ENCODE measurements at places on chromosomes 3 and 15.

DNA sequence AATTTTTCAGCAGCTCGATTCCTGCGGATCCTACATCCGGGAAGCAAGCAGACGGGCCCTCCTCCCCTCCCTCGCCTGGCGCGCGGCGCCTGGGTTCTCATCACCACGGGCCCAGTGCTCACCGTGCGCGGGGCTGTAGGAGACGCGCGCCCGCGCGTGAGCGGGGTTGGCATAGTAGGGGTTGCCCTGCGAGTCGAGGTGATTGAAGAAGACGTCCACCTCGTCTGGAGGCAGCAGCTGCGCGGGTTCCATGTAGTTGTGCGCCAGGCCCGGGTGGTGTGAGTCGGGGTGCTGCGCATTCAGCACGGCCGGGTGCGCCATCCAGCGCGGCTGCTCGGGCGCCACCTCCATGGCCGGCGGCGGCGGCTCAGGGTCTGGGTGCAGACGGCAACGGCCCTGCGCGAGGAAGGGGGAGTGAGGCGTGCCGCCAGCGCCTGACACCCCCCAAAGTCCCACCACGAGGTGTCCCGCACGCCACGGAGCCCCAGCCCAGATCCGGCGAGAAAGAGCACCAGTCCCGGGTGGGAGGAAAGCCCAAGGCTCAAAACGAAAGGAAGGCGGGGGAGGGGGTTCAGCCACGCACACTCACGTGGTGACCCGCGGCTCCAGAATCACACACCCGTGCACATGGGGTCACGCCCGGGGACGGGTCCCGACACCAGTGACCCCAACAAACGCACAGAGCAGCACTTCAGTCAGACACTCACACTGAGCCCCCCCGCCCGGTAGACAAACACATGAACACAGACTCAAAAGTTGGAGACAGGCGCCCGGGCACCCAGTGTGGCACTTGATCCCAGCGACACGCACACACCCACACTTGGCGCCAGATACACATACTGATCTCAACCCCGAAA lies 6.1 kb downstream of the GATA2 start:
- DNase-seq = no peak

DNA sequence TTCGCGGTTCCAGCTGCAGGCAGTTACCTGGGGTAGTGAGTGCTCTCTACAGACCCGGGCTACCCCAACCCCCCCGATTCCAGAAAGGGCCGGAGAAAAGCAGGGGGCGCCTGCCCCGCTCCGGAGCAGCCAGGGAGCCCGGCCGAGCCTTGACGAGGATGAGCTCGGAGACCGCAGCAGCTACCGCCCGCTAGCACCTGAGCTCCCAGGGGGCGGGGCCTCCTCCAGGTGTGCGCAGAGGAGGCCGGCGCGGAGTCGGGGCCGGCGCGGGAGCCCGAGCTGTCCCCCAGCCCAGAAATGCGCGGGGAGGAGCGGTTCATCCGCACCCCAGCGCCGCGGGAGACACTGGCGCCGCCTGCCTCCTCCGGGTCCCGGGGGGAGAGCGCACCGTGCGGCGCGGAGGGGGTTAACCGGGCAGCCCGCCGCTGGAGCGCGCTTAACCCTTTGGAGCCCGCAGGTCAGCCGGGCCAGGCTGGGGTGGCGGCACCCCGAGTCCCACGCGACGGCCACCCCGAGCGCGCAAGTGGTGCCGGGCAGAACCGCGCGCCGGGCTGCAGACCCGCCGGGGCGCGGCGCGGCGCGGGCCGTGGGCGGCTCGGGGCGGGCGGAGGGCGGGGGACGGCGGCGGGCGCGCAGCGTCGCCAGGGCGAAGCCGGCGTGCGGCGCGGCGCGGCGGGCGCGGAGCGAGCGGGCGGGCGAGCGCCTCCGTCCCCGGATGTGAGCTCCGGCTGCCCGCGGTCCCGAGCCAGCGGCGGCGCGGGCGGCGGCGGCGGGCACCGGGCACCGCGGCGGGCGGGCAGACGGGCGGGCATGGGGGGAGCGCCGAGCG lies at the start of gene CACNA1D:
Gene CACNA1D, plus strand, starts transcription at position 649 of the 829 bp plus-strand sequence. CDS start 556 bp downstream, outside the sequence.
- peak; percentile 37 for DNase-seq

GRCh38 chr3:31188112-31188511 lies 293.7 kb upstream of the GADL1 start:
- DNase-seq = no peak

- DNase-seq = no peak
Measured at GRCh38 chr3:23981955-23982354, 36.9 kb downstream of the NR1D2 start.

GRCh38 chr3:178310949-178311348 lies 225.3 kb upstream of the KCNMB2 start:
- DNase-seq = no peak

GRCh38 chr15:40219801-40220200 lies 19.1 kb upstream of the PAK6 start:
- DNase-seq = no peak

DNA sequence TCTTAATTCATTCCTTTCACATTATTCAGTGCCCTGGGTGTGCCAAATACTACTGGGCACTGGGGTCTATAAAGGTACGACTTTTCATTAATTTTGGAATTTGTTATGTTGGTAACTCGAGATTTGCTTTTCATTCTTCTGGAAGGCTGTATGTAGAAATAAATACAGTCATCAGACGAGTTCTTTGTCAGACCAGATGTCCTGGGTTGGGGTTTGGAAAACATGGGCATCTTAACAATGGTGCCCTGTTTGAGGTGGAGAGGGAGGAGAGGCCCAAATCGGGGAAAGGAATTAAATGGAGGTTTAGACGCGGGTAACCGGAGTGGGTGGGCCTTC lies 662 bp upstream of the GLCE start:
- no peak for DNase-seq

DNA sequence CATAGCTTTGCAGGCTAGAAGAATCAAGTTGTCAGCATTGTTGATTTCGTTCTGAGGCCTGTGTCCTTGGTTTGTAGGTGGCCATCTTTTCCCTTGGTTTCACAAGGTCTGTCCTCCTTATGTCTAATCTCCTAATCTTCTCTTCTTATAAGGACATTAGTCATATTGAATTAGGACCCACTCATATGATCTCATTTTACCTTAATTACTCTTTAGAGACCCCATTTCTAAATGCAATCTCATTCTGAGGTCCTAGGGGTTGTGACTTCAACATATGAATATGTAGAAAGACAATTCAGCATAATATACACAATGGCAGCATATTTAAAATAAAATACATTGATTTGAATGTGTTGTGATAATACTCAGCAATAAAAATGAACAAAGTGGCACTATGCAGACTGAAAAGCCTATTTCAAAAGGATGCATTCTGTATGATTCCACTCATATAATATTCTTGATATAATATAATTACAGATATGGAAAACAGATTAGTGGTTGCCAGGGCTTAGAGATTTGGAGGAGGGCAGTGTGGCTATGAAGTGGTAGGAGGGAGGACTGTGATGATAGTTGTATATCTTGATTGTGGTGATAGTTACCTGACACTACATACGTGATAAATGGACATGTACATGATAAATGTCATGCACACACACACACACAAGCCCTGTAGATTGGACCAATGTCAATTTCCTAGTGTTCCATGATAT lies 431.0 kb downstream of the EPHA6 start:
- DNase-seq = no peak

- DNase-seq = no peak
Measured at GRCh38 chr15:41199470-41199869, 31.1 kb downstream of the EXD1 start.

GRCh38 chr3:45776611-45777010 lies 19.7 kb downstream of the SLC6A20 start:
- no peak for DNase-seq

- no peak for DNase-seq
Measured at GRCh38 chr15:100759106-100759505, 120.5 kb upstream of the ALDH1A3 start.

DNA sequence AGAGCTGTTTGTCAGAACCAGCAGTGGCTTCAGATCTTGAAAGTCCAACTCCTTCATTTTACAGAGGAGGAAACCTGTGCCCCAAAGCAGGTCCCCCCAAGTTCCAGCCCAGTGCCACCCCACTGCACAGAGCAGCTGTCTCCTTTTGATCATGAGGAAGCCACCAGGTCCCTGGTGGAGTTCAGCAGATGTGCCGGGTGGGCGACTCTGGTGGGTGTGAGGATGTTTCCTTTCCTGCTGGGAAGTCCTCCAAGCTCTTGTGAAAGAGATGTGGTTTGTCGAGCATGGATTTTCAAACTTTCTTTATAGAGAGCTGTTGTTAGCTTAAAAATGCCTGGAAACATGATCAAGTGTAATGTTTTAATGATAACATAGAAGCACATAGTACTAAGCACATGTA lies 52.0 kb downstream of the SMAD3 start:
- DNase-seq = no peak

GRCh38 chr3:127743351-127744252 lies 70.8 kb downstream of the ABTB1 start:
- DNase-seq = no peak

DNA sequence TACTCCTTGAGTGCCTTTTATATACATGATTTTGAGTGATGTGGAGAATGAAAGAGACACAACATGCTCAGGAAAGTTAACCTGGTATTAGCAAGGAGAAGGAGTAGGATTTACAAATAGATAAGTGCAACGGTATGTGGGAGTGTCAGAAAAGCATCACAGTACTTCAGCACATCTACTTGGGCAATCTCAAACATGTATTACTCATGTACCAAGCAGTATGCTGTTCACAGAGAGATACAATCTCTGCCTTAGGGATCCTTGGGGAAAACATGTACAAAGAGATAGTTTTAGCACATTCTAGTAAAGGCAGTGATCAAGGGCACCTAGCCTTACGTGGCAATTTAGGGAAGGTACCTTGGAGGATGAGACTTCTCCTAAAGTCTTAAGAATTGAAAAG lies 146.5 kb downstream of the FILIP1L start:
- no peak for DNase-seq

DNA sequence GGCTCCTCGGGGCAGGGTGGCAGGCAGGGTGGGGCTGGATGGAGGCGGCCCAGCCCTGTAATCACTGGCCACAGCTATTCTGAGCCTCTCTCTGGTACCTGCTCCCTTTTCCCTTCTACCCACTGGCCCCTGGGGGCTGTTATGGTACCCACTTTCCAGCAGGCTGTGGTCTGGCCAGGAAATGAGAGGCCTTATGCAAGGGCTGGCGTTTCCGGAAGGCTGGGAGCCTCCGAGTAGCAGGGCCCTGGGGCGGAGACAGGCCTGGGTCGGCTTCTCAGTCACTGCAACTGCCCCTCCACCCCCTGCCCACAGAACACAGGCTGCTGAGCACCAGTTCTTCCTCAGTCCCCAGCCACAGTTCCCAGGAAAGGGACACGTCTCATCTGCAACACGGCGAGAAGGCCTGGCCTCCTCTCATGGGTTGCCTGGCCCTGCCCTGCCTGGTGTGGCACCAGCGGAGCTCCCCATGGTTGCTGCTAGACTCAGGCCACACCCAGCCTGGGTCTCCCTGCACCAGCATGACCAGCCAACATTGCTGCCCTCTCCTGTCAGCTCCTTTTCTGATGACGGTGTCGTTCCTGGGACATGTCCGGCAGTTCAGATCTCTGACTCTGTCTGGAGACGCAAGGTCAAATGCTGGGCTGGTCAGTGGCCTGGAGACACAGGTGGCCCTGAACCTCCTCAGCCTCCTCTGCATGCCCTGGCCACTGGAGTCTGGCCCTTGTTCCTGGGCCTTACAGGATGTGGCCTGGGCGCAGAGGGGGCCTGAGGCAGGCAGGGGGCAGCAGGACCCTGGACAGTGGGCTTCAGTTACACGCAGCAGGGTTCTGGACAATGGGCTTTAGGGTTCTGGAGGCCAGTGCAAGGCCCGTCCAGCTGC lies 6.5 kb downstream of the CHST13 start:
- no peak for DNase-seq

DNA sequence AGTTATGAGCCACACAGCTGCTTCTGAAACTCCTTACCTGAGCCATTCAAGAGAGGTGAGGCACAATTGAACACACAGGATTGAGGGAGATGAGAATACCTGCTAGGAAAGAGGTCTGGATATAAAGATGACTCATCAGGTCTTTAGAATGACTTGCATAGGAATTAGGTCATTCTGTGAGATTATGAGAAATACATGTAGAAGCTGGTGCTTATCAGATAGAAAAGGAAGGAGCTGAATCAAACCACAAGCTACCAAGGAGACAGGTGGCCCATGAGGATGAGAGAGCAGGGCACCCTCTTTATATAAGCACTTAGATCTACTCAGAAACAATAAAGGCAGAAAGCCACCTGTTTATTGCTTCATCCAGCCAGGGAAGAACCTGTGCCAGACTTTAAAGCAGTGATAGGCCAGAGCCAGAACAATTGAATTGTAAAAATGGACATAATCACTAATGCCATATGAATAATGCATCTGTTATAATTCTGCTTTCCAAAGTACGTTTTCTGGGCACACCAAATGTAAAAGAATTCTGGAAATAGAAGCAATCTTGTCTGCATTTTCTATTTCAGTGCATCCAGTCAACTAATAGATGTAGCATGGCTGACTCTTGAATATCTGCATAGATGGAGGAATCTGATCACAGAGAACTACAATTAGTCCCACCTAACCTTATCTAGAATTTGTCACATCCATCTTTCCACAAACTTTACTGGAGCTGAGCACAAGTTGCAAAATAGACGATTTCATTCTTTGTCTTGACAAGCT lies 74.9 kb downstream of the PIK3R4 start:
- no peak for DNase-seq

DNA sequence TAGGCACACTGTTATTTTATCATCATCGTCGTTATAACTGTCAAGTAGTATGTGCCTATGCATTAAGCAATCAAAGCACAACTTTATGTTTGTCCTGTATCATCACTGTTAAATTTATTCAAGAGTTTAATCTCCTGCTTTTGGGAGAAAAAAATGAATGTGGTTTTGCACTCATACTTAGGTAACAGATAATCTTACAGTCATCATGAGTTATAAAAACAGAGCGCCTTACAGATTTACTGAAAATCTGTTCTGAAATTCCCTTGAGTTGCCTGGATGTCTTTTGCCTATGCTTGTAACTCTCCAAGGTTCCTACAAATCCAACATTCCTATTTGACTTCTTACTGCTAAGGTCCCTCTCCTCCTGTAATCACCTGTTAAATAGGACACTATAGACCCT lies 307.3 kb downstream of the ZIC4 start:
- no peak for DNase-seq

DNA sequence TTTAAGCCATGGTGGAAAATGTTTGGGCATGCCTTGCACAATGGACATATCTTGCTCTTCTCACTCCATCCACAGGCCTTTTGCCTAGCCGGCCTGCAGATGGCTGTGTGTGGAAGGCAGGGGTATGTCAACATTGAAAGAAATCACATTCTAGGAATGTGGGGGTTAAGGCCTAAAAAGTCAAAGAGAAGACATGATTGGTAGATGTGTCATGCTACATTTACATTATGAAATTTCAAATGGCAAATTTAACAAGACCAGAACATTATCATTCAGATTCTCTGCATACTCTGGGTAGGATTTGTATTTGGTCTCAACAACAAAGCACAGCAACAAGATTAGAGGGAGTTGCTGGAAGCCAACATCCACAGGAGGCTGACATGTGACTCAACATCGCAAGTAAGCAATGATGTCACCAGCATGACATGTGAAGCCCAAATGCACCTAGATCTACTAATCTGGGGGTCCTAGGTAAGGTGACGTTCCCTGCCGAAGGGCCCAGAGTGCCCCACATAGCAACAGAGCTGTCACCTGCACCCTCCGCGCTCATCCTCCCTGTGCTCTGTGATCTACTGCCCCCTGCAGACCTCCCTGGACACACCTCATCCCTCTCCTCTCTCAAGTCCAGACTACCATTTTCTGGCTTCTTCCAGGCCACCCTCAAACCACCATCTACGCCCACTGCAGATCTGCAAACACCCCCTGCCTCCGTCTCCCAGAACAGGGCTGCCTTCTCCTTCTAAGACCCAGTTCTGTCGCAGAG lies 39.4 kb downstream of the CLDN18 start:
- DNase-seq = no peak

GRCh38 chr3:112375117-112375516 lies 42.2 kb downstream of the CD200 start:
- DNase-seq = no peak

- DNase-seq = no peak
Measured at GRCh38 chr3:66625505-66626216, 124.8 kb upstream of the LRIG1 start.
